ENCODE measurements at places on chromosomes 16 and 17. TPM values are rescaled to one million over a fixed set of nuclear protein-coding genes. Genes with fewer than 3 reads are reported as not detected.

- DNase-seq = no peak
Observed at GRCh38 chr17:28524476-28525424, 18.6 kb downstream of the FOXN1 start.

- no peak for DNase-seq
Observed at GRCh38 chr17:81114351-81115093, 50.8 kb upstream of the PVALEF start.

- no peak for DNase-seq
Observed at GRCh38 chr17:38439436-38439835, 11.2 kb downstream of the ARHGAP23 start.

GRCh38 chr16:75241412-75241811 is 10.0 kb downstream of the BCAR1 start:
- DNase-seq = no peak

- DNase-seq = no peak
Observed at GRCh38 chr16:88338111-88338510, 44.6 kb upstream of the ZNF469 start.

- no peak for DNase-seq
Observed at GRCh38 chr17:64077379-64077778, 52.6 kb downstream of the ERN1 start.

DNA sequence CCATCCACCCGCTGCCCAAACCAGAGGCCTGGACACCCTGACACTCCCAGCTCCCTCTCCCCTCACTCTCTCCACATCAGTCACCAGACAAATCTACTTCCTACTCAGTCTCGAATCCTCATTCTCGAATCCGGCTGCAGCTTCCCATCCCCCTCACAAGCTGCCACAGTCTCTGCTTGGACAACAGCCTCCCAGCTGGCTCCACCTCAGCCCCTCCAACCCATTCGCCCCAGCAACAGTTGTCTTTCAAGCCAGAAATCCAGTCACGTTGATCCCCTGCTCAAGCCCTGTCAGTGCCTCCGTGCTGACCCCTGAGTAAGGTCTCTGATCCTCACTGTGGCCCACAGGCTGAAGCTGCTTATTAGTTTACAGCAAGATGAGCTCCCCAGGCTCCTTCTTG is 44.2 kb upstream of the MTSS2 start:
- no peak for DNase-seq

- no peak for DNase-seq
Observed at GRCh38 chr17:30790279-30790678, 34.2 kb downstream of the CRLF3 start.

DNA sequence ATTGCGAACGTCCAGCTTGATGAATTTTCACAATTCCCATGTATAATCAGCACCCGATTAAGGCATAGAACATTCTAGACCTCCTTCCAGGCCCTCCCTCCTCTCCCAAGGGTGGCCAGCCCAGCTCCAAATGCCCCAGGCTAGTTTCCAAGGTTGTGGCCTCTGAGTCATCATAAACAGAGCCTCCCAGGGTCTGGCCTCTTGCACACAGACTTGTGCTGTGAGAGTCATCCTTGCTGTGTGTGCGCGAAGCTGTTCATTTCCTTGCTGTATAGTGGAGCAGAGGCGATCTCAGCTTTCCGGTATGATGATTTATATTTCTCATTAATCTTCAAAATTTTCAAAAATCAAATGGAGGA is 20.5 kb upstream of the JPH3 start:
- DNase-seq = peak; percentile 97

GRCh38 chr17:38557396-38557795 is 48.4 kb downstream of the SRCIN1 start:
- no peak for DNase-seq

GRCh38 chr17:80416260-80416939 is 1.4 kb downstream of the ENDOV start:
- DNase-seq = no peak

DNA sequence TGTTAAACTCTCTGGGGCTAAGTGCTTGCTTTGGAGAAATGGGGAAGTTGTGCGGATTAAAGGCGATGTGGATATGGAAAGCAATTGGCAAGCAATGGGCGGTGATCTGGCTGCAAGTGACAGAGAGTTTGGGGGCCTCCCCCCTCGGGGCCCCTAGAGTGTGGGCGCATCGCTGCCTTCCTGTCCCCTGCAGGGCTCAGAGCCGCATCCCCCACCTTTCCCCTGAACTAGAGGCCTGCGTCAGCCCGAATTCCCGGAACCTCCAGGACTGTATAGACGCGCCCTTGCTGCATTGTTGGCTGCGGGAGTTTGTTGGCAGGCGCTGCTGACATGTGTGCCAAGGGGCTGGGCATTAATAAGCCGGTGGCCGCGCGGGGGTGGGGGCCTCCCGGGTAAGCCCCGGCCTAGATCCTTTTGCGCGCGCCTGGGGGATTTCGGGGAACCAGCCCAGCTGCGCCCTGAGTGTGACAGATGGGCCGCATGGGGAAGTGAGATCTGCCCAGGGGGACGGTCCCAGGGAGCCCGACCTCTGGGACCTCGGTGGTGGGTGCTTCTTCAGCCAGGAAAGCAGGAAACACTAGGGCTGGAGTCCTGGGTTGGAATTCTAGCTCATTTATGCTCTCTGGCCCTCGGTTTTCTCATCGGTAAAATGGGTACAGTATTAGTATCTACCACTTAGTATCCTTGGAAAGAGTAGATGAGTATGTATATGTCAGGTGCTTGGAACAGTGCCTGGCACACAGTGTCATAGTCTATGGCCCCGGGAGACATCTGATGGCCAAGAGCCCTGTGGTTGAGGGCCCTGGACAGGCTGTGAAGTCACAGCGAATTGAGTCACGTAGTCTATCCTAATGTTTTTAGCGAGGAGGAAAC is 1.0 kb downstream of the EEF2K start:
- peak; percentile 71 for DNase-seq

DNA sequence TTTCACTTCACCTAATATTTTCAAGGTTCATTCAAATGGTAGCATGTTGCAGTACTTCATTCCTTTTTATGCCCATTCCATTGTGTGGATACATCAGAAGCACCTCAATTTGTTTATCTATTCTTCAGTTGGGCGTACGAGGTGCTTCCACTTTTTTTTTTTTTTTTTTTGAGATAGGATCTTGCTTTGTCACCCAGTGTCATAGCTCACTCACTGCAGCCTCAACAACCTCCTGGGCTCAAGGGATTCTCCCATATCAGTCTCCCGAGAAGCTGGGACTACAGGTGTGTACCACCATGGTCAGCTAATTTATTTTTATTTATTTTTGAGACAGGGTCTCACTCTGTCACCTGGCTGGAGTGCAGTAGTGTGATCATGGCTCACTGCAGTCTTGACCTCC is 22.5 kb upstream of the SPNS3 start:
- no peak for DNase-seq

DNA sequence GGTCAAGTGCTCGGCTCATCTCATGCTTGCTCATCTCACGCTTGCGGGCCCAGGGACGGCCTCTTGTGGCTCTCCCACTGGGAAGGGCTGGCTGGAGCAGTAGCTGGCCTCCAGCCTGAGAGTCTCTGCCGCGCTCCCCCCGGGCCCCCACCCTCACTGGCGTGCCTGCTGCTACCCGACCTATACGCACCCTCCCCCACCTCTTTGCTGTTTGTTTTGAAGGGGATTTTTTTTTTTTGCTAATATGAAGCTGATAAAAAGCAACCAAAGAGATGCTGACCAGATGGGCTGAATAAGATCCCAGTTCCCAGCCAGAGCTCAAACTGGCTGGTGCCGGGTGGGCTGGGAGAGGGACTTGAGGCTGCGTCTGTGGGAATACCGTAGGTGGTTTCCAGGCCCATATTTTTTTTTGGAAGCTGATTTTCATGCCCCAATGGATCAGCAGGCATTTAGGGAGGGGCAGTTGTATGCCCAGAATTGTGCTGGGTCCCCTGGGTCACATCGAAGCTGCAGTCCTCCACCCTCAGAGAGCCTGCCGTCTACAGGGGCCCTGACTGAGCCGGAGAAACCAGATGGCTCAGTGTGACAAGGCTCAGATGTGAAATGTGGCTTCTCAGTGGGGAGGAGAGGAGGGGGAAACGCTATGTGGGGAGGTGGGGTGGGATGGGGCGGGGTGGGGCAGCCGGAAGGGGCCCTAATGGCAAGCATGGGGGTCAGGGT is 115.0 kb downstream of the RAP1GAP2 start:
- no peak for DNase-seq

DNA sequence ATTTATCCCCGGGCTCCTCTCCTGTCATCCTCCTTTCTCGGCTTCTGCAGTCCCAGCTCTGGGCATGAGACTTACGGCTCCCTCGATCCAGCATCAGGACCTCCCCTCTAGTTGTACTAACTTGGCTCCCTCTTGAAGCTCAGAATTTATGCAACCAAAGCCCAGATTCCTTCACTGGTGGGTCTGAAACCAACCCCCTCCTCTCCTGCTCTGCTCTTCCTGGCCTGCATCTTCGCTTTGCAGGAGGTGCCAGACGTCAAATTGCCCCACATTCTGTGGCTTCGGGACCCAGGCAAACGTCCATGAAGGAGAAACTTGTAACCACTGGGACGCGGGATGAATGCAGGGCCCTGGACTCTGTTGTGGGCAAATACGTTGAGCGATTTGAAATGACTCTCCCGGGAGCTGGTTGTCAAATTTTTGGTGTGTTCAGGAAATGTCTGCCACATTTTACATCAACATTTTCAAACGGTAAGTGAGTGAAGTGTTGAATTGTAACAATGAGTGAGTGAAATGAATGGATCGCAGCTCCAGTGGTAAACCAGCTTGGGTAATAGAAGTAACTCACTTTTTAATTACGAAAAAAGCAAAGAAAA is 29.3 kb upstream of the ELAC2 start:
- no peak for DNase-seq

GRCh38 chr16:76207270-76207669 is 69.9 kb upstream of the CNTNAP4 start:
- no peak for DNase-seq

GRCh38 chr16:11796227-11797165 is 562 bp downstream of the ZC3H7A start:
- peak; percentile 68 for DNase-seq

DNA sequence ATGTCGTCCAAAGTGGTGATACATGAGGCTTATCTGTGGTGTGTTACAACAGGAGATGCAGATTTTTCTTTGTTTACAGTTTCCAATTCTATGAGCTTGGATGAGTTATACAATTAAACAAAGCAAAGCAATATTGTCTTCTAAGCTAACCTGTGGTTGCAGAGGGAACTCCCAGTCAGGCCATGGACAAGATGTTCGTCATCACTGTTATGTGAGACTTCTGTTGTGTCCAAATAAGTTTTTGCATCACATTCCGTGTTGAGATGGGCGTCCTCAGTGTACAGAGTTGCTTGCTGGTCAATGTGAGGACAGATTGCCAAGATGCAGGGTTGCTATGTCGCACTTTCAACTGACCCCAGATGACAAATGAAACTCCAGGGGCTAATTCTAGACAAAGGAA is 189.3 kb downstream of the IRF8 start:
- DNase-seq = no peak

DNA sequence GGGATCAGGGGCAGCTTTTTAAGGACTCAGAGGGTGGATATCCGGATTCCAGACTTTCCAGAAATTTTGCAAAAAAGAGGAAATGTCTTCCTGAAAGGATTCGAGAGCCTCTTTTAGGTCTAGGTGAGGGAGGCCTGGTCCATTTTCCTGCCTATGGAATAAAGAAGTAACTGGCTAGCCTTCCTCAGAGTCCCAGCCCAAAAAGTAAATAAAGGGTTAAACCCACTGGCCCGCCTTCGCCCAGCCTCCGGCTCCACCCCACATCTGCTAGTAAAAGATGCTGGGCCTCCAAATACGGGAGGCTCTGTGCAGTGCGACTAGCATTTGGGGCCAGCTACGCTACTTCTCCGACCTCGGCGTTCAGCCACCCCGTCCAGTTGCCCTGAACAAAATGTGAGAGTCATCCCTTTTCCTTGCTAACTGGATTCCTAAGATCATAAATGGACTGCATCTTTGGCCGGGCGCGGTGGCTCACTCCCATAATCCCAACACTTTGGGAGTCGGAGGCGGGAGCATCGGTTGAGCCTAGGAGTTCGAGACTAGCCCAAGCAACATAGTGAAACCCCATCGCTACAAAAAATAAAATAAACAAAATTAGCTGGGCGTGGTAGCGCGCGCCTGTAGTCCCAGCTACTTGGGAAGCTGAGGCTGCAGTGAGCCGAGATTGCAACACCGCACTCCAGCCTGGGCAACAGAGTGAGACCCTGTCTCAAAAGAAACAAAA is 824 bp upstream of the MPP2 start:
- no peak for DNase-seq

GRCh38 chr16:56558024-56558747 is 6.7 kb upstream of the MT4 start:
- no peak for DNase-seq

DNA sequence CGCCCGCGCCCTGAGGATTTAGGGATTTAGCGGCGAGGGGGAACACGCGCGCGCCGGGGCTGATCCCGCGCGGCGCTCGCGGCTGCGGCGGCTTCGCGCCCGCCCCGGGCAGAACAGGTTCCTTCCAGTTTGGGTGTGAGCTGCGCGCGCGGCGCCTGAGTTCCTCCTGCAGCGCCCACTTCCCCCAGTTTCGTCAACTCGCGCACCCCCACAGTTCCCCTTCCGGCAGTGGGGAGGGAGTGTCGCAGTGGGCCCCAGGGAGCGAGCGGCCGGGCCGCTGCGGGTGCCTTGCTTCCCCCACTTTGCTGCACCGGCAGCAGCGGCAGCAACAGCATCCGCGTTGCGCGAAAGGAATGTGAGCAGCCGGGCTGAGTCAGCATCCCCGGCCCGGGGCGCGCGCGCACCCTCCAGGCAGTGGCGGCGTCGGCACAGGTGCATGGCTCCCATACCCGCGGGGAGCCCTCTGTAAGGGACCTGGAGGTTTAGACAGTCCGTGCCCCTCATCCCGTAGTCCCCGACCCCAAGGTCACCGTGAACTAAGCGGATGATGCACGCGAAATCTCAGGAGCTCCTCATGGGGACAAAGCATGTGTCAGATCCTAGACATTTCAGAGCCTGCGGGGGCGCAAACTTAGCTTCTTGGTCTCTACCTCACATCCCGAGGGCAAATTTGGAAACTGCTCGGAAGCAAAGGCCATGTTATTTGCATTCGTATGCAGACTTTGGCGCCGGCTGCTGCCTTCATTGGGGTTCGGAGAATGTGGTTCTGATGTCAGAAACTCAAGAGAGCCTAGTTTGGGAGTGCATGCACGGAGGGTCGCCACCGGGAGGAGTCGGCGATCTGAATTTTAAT is 767 bp downstream of the ARSG start:
- peak; percentile 66 for DNase-seq

GRCh38 chr16:78022347-78023060 is at the start of gene CLEC3A:
CLEC3A (plus strand) TSS chr16:78022548; CDS start chr16:78022627, 79 bp downstream.
- DNase-seq = no peak

GRCh38 chr16:31182391-31182790 is 2.5 kb downstream of the FUS start:
- DNase-seq = no peak

GRCh38 chr17:50739098-50739497 is 19.7 kb downstream of the LUC7L3 start:
- no peak for DNase-seq

GRCh38 chr17:77196251-77196650 is 55.5 kb downstream of the SEC14L1 start:
- no peak for DNase-seq

- DNase-seq = peak; percentile 55
Observed at GRCh38 chr17:6327007-6327406, 107.9 kb downstream of the AIPL1 start.

The ATXN7L3 gene
- 41.7 TPM for total RNA-seq

The GSG1L gene
- total RNA-seq = 0.60 TPM

The MARCHF10 gene
- under 0.01 TPM for total RNA-seq

The ACSM2A gene
- total RNA-seq = under 0.01 TPM

The SCGB1C2 gene
- total RNA-seq = not detected

The SLC2A4 gene
- 0.60 TPM for total RNA-seq

The IKZF3 gene
- not detected for total RNA-seq

The GRB7 gene
- 0.22 TPM for total RNA-seq

The ABCC12 gene
- not detected for total RNA-seq

The ITFG1 gene
- 40.3 TPM for total RNA-seq

The PGP gene
- total RNA-seq = 10.0 TPM

The SMG6 gene
- 23.8 TPM for total RNA-seq

The KRTAP16-1 gene
- total RNA-seq = not detected
